ENCODE measurements at places on chromosomes 1 and 21. TPM values are rescaled to one million over a fixed set of nuclear protein-coding genes. Genes with fewer than 3 reads are reported as not detected.

GRCh38 chr1:42231253-42231652, 66.7 kb upstream of the GUCA2A start:
- peaks cover 5% of the 10 kb centered on the region for H3K36me3 ChIP-seq
- no peak overlapping the region for H3K27ac ChIP-seq
- peaks cover 17% of the 10 kb centered on the region for H3K4me1 ChIP-seq
- H3K4me3 ChIP-seq, result no peak overlapping the region
- no peak for DNase-seq

DNA sequence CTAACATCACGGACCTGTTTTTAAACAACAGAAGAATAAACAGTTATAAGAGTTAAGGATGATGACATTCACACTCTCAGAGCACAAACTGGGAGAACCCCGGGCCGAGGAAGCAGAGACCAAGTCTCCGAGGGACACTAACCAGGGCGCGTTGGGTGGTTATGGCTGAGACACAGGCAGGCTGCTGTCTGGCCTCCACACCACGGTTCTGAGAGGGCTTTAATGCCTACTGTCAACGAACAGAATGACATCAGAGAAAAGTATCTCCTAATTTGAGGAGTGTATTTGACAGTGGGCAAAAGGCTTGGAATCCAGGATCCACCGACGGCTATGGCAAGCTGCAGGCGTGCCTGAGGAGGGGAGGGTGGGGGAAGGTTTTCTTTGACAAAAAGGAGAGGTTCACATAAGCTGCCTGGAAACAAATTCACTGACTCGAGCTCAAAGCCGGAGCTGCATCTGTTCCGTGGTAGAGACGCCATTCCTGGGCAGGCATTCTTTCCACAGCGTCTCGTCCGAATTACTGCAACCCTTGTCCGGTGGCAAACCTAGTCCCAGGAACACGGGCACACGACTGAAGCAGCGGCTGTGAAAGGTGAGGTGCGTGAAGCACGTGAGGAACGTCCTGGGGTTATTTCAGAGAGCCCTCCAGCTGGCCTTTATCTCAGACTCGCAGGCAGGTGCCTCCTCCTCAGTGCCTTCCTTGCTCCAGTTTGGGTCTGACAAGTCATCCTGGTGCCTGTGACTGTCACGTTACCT, 9.4 kb downstream of the POFUT2 start:
- no peak overlapping the region for H3K27ac ChIP-seq
- no peak for DNase-seq
- H3K4me3 ChIP-seq, result no peak overlapping the region
- no peaks in the 10 kb centered on the region for H3K4me1 ChIP-seq
- peaks cover 3% of the 10 kb centered on the region for H3K36me3 ChIP-seq

MYOM3 gene
- not detected for total RNA-seq

GPX7 gene
- total RNA-seq, result 13.4 TPM

SLC37A1 gene
- 21.0 TPM for total RNA-seq

FTCD gene
- total RNA-seq, result 1.1 TPM

ABCB10 gene
- 12.9 TPM for total RNA-seq

DNA sequence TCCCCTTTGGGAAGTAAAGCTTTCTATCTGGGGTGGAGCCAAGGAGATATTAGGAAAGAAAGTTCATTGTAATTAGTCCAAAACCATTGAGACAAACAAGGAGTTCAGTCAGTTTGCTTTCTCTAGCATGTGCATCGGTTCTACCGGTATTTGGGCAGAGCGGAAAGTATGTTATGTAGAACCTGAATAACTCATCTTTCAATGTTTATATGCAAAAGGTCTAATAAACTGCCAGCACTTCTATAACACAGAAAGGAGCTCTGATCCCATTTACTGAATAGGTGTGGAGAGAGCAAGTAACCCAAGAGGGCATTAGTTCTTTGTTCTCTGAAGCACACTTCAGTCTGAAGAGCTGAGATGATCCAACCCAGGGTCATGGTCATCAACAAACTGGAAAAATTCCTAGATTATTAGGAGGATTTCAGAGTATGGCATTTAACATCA, 3.5 kb downstream of the TGFB2 start:
- no peak for DNase-seq
- H3K27me3 ChIP-seq, result peaks cover 21% of the 10 kb centered on the region
- no peak overlapping the region for H3K4me3 ChIP-seq

DNA sequence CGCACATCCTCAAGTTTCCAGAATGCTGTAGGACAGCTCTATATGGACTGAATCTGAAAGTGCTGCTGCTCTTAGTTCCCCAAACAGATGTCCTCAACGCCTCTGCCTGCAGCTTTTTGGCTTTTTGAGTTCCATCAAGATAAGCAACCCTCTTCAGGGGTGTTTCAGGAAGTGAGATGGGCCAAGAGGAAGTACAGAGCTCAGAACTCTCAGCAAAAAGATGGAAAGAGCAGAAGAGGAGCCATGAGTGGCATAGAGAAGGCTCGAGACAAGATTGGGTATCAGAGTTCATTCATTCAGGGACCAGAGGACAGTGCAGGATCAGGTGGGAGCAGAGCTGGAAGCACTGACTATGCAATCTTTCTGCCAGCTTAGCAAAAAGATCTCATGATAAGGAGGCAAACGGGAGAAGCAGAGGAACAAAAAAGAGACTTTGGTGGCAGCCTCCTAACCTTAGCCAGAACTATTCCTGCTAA, at the start of the genes ADORA3 and TMIGD3:
Gene ADORA3 (minus strand): TSS at position 49 of the 476 bp plus-strand sequence. CDS start 279 bp downstream, outside the sequence.
Gene TMIGD3 (minus strand): TSS at position 49 of the 476 bp plus-strand sequence. CDS start 279 bp downstream, outside the sequence.
- no peaks in the 10 kb centered on the region for H3K36me3 ChIP-seq
- H3K27me3 ChIP-seq, result no peaks in the 10 kb centered on the region
- peak within 1 kb of the TSS; percentile 62 for H3K27ac ChIP-seq
- H3K4me1 ChIP-seq, result peaks cover 53% of the 10 kb centered on the region
- no peak for DNase-seq

DNA sequence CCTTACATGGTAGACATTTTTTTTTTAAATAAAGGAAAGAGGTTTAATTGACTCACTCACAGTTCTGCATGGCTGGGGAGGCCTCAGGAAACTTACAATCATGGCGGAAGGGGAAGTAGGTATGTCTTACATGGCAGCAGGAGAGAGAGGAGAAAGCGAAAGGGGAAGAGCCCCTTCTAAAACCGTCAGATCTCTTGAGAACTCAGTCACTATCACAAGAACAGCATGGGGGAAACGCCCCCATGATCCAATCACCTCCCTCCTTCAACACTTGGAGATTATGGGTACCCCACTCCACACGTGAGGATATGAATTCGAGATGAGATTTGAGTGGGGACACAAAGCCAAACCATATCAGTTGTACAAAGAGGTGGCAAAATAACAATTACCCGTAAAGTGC, 301.7 kb downstream of the GRIK1 start:
- DNase-seq, result no peak
- no peak overlapping the region for H3K27ac ChIP-seq
- H3K36me3 ChIP-seq, result no peaks in the 10 kb centered on the region
- no peaks in the 10 kb centered on the region for H3K27me3 ChIP-seq

RIIAD1 gene
- total RNA-seq, result not detected

DNA sequence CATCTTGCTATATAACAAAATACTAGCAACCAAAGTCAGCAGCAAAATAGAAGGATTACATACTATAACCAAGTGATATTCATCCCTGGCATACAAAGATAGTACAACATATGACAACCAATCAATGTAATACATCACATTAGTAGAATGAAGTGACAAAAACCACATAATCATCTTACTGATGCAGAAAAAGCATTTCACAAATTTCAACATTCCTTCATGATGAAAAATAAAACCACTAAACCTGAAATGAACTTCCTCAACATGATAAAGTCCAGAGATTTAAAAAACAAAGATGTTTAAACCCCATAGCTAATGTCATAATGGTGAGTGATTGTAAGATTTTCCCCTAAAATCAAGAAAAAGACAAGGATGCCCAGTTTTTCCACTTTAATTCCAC, 18.6 kb downstream of the RO60 start:
- peaks cover 4% of the 10 kb centered on the region for H3K4me1 ChIP-seq
- H3K4me3 ChIP-seq, result no peak overlapping the region
- no peak for DNase-seq
- H3K27me3 ChIP-seq, result no peaks in the 10 kb centered on the region
- H3K27ac ChIP-seq, result peak overlapping the region; percentile 19

KCNQ4 gene
- 0.17 TPM for total RNA-seq

- peak overlapping the region; percentile 99 for H3K27ac ChIP-seq
- no peaks in the 10 kb centered on the region for H3K27me3 ChIP-seq
- peak overlapping the region; percentile 93 for H3K4me3 ChIP-seq
- peaks cover 67% of the 10 kb centered on the region for H3K4me1 ChIP-seq
These were observed 37.0 kb downstream of the NUAK2 start for GRCh38 chr1:205284420-205285144.

- peaks cover 27% of the 10 kb centered on the region for H3K27me3 ChIP-seq
- peaks cover 6% of the 10 kb centered on the region for H3K36me3 ChIP-seq
- H3K4me3 ChIP-seq, result no peak overlapping the region
These were observed 91.0 kb upstream of the PPM1J start for GRCh38 chr1:112806090-112806642.

GRCh38 chr1:162667381-162668080, 35.3 kb downstream of the DDR2 start:
- DNase-seq, result no peak
- peaks cover 2% of the 10 kb centered on the region for H3K36me3 ChIP-seq
- peaks cover 16% of the 10 kb centered on the region for H3K27me3 ChIP-seq
- H3K4me3 ChIP-seq, result no peak overlapping the region
- H3K4me1 ChIP-seq, result no peaks in the 10 kb centered on the region
- H3K27ac ChIP-seq, result no peak overlapping the region

DNA sequence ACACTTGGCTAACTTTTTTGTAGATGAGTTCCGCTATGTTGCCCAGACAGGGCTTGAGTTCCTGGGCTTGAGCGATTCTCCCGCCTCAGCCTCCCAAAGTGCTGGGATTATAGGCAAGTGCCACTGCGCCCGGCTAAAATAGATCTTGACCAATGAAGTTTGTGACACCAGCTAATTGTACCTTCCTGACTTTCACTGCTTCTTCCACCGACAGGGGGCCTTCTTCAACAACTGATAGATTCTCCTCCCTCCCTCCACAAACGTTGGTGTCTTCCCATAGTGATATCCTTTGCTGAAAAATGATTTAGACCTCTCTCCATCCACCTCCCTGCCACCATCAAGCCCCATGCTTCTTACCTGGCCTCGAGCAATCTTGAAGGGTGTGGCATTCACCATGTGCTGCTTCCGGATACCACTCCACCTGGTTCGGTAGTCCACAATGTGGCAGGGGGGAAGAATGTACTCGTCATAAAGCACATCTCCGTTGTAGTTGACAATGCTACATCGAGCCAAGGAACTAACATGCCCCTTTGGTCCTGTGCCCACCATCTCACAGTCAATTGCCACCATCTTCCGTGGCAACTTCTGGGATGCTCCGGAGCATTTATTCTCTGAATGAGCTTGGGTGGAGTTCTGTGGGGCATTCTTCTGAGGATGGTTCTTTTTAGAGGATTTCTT, 1.6 kb upstream of the METTL25B start:
- no peak overlapping the region for H3K4me3 ChIP-seq
- no peak overlapping the region for H3K27ac ChIP-seq
- no peak for DNase-seq

- H3K27me3 ChIP-seq, result no peaks in the 10 kb centered on the region
- no peak overlapping the region for H3K4me3 ChIP-seq
- no peak for DNase-seq
- no peaks in the 10 kb centered on the region for H3K36me3 ChIP-seq
These were observed 20.7 kb downstream of the PDIK1L start for GRCh38 chr1:26132128-26132833.

KCNN3 gene
- total RNA-seq, result 0.29 TPM

DNA sequence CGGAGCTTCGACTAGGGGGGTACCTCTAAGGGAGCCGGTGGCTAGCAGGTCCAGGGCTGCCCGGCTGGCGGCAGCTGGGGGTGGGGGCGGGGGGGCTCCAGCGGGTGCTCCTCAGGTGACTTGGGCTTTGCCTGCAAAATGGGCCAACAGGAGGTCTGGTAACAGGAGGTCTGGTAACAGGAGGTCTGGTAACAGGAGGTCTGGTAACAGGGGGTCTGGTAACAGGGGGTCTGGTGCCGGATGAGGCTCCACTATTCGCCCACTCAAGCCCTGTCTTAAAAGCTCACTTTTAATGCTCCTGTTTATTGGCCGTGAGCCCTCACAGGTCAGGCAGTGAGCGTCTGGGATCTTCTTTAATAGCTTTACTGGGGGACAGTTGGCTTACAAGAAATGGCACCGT, 40.4 kb upstream of the ACTRT2 start:
- H3K4me1 ChIP-seq, result no peaks in the 10 kb centered on the region
- H3K27ac ChIP-seq, result no peak overlapping the region
- no peaks in the 10 kb centered on the region for H3K36me3 ChIP-seq

DNA sequence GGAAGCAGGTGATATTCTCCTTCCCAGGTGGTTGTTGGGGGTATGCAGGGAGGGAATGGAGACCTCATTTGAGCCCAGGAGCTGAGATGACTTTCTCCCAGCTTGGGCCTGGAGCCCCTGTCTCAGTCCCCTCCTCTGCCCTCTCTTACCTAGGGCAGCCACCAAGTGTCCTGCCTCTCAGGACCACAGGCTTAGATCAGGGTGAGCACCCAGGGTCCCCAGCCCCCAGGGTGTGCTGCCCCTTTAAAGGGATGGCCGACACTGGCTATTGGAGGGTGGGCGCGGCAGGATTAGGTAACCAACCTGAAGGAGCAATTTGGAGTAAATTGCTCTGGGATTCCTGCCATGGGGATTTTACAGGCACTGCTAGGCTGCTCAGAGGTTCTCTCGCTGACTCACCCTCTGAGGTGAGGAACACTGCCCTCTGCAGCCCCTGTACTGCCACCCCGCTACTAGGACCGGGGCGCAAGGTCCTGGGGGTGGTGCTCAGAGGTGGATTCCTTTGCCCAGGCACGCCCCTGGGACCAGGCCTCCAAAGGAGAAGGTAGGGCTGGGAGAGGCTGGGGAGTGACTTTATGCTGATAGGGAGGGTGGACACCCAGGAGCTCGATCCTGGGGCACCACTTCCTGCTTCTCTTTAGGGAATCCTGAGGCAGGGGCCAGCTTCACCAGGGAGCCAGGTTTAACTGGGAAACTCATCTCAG, 1.5 kb downstream of the RPS6KA1 start:
- peaks cover 34% of the 10 kb centered on the region for H3K4me1 ChIP-seq
- no peak for DNase-seq
- peak overlapping the region; percentile 83 for H3K4me3 ChIP-seq
- peak overlapping the region; percentile 67 for H3K27ac ChIP-seq
- H3K36me3 ChIP-seq, result no peaks in the 10 kb centered on the region

DNA sequence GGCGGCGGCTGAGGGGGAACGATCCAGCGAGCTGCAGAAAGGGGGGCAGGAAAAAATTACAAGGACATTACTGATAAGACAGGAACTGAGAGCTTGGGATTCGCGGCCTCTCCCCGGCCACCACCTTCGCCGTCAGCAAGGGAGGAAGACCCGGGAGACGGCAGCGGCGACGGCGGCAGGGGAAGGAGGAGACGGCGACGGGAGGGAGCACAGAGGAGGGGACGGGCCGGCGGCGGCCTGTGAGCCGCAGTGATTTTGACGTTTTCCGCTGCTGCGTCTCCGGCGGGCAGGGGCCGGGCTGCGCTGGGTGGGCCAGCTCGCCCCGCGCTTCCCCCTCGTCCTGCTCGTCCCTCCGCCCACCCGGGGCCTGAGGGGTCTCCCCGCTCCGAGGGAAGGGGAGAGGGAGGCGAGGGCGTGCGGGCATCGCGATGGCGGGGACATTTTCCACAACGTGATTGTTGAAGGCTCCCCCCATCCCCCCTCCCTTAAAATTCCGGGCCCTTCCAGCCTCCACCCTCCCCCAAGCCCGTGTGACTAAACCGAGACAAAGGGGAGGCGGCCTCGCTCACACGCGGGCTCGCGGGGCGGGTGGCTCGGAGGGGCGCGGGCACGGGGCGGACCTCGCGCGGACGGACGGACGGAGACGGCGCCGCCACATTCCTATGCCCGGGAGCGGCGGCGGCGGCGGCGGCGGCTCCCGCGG, 407 bp downstream of the CAMSAP2 start:
- peaks cover 31% of the 10 kb centered on the region for H3K4me1 ChIP-seq
- H3K27me3 ChIP-seq, result peaks cover 5% of the 10 kb centered on the region
- peak; percentile 48 for DNase-seq
- H3K4me3 ChIP-seq, result peak overlapping the region; percentile 98
- peak overlapping the region; percentile 90 for H3K27ac ChIP-seq

Measured in T-helper 17 cell (primary cell).